Activated naive CD4-positive, alpha-beta T cell treated with anti-CD3 and anti-CD28 coated beads, Interleukin-2, amount 10 ng/mL, durations not matched to agents 7 days and 5 days (primary cell): ENCODE measurements at places on chromosomes 16 and 17.

GRCh38 chr17:21096874-21097273, 29.9 kb upstream of the DHRS7B start:
- no peak for DNase-seq

DNA sequence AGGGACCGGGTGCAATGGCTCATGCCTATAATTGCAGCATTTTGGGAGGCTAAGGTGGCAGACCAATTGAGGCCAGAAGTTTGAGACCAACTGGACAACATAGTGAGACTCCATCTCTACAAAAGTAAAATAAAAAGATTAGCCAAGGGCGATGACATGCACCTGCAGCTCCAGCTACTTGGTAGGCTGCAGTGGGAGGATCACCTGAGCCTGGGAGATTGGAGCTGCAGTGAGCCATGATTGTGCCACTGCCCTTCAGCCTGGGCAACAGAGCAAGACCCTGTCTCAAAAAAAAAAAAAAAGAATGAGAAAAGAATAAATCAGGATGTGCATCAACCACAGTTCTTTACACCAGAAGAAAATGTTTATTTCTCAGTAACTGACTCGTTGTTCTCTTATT, 76.0 kb downstream of the CACNG3 start:
- no peak for DNase-seq

GRCh38 chr17:12522336-12522735, 143.4 kb upstream of the MYOCD start:
- no peak for DNase-seq

DNA sequence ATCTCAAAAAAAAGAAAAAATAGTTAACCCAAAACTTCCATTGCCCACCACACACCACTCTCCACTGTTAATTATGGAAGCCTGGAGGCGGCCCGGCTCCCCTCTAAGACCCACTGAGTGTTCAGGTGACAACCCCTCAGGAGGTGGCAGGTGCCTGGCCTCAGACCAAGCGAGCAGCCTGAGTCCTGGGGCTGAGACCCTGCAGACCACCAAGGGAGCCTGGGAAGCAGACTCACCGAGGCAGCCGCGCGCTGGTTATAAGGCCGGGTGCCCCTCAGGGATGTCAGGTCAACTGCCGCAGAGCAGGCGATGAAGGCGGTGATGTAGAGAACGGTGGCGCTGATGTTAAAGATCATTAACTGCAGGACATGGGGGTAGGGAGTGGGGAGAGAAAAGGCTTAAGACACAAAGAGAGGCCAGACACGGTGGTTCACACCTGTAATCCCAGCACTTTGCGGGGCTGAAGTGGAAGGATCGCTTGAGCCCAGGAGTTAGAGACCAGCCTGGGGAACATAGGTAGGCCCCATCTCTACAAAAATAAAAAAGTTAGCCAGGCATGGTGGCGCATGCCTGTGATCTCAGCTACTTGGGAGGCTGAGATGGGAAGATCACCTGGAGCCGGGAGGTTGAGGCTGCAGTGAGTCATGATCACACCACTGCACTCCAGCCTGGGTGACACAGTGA, 13.3 kb downstream of the ARL2BP start:
- DNase-seq, result no peak

- DNase-seq, result no peak
Observed at GRCh38 chr16:50643192-50643591, 37.9 kb downstream of the SNX20 start.

DNA sequence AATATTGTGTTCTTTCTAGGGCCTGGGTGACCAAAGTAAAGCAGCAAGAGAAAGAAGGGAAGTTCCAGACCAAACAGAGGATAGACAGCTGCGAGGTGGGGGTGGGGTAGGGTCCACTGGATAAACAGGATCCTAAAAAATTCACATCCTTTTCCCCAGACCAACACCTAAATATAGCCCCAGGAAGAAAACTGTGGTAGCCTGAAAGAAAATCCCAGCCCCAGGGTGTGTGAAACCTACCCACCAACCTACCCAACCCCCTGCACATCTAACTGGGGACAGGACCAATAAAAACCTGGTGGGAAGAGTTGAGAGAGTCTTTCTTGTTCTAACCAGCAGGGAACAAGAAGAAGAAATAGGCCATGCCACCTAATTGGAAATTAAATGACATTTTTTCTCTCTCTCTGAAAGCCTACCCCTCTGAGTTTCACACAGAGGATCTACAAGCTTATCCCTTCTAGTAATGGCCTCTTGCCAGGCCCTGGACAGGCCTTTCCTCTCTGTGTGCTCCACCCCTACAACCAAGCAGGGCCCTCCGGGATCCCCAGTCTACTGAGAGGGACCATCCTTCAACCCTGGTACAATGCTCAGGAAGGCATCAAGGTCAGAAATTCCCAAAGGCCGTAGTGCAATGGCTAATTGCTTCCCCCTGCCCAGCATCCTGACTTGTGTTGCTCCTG, 12.0 kb downstream of the MYO18A start:
- no peak for DNase-seq

DNA sequence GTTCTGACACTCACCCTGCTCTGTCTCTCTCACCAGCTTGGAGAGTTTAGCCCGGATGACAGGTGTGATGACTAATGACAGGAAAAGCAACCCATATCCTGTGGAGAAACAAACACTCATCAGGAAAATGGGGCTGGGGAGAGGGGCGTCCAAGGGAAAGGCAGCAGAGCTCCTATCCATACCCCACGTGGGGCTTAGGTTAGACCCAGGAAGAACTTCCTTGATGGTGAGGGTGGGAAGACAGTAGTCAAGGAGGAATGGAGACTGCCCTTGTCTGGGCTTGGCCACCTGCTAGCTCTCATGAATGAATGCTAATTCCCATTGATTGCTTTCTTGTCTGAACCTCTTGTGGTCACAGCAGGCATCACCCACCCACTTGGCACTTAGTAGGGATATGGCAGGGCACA, 3.8 kb downstream of the SLC46A1 start:
- DNase-seq, result no peak

DNA sequence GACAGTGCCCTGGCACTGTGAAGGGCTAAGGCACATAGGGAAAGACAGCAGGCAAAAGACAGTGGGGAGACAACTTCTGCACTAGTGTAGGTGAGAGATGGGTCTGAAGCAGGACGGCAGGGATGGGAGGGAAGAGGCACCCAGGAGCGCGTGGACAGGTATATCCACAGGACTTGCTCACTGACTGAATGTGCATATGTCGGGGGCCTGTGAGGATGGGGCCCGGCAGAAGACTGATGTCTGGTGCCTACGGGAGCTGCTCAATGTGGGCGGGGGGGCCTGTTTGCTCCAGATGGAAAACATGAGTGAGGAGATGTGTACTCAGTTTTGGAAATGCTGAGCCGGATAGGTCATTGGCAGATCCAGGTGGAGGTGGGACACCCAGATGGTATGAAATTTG, 47.3 kb upstream of the PMFBP1 start:
- no peak for DNase-seq

- DNase-seq, result no peak
Observed at GRCh38 chr16:64084706-64085105, 1037.2 kb downstream of the CDH11 start.

GRCh38 chr16:50035468-50035992, 10.5 kb downstream of the CNEP1R1 start:
- DNase-seq, result no peak

DNA sequence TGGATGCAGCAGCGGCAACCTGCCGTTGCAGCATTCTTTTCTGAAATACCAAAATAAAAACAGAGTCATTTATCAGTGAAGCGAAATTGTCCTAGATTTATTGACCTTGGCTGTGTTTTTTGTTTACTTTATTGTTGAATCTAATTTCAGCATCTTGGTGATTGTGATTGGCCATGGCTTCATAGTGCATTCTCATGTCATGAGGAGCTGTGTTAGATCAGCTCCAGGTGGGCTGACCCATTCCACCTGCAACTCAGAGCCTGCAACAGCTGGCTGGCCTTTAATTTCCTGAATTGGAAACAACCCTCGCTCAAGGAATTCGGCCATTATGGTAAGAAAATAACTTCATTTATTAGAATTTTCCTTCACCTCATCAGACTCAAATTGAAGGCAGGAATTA, 16.4 kb downstream of the KRT24 start:
- no peak for DNase-seq

- no peak for DNase-seq
Observed at GRCh38 chr16:88789594-88789993, 4.6 kb upstream of the PIEZO1 start.

- DNase-seq, result no peak
Observed at GRCh38 chr17:21163101-21163500, 36.3 kb downstream of the DHRS7B start.

DNA sequence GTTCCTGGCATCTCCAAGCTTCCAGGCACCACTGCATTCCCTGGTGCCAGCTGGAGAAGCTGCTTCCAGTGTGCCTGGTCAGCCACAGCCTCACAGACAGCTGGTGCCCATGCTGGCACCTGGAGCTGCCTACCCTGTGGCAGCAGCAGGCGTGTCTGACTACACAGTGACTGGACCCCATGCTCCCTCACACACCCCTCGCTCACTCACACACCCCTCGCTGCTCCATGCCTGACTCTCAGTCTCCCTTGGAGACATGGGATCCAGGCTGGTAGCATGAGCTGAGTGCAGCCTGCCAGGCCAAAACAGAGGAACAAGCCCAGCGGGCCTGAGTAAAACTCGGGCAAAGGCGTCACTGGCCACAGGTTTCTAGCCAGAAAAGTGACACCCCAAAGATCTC, 59.1 kb upstream of the SMIM36 start:
- DNase-seq, result no peak

- DNase-seq, result no peak
Observed at GRCh38 chr16:4372578-4373355, 1.1 kb downstream of the VASN start.

DNA sequence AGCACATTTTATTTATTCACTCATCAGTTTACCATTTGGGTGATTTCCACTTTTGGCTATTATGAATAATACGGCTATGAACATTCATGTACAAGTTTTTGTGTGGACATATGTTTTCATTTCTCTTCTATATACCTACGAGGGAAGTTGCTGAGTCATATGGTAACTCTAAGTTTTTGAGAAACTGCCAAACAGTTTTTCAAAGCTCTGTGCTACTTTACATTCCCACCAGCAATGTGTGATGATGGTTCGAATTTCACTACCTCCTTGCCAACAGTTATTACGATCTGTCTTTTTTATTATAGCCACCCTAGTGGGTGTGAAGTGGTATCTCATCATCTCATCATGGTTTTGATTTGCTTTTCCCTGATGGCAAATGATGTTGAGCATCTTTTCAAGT, 63.7 kb upstream of the MRTFB start:
- no peak for DNase-seq

GRCh38 chr17:3877220-3877619, 15.6 kb downstream of the CAMKK1 start:
- DNase-seq, result no peak
